ENCODE measurements at places on chromosomes 7 and 10.
A peak's percentile ranks its signal among the peaks of the same experiment; 100 is the strongest.

- DNase-seq: no peak
These were observed 414.7 kb upstream of the NRP1 start for GRCh38 chr10:33749067-33749735.

DNA sequence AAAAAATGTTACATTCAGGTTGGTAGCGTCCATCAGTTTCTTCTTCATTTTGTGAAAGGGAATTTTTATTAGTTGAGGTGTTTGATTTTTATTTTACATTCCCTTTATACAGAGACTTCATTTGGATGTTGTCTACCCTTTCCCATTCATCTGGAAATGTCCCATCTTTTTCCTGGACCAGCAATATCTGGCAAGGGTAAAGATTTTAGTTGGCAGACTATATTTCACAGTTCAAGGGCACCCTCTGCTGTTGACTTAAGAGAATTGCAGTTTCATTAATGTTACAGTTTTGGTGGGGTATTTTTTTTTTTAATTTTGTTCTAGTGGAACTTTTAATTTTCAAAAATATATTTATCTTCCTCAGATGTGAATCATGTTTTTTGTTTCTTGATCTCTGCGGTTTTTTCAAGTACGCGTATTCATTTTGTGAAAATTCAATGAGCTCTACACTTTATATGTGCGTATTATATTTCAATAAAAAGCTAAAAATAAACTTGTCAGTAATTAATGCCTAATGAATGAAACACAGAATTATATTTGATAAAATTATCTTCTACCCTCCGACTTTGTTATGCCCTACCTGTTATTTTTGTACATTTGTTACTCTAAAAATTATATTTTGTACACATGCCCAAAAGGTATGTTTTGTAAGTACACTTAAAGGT, 97.9 kb upstream of the KLF14 start:
- DNase-seq: peak; percentile 2

DNA sequence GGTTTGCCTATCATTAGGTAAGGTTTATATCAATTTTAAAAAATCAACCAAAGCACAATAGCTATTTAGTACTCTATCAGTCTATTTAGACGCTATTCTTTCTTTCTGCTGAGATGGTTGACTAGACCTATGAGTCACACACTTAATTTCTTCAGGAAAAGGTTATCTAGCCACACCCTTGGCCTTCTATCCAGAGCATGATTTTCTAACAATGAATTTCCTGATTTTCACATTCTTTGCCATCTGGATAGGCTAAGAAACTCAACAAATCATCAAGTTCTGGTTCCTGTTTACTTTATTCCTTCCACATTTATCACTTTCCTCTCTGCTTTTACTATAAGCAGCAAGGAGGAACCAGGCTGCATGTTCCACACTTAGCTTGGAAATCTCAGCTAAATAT, 8.1 kb downstream of the PRPS1L1 start:
- no peak for DNase-seq

DNA sequence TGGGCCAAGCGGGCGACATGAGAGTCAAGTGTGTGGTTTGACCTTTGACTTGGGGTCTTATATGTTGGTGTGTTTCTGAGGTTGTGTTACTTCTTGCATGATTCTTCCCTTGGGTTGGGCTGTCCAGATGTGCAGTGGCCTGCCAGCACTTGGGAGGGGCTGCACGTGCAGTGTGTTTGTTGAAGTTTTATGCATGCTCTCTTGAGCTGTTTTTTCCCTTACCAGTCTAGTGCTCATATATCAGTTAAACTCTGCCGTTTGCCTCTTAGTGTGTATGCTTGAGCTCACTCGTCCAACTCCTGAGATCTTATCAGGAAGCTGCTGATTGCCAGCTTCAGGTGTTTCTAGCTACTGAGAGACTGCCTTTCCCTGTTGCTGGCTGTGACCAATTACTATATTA, 23.1 kb downstream of the SP4 start:
- DNase-seq: no peak

DNA sequence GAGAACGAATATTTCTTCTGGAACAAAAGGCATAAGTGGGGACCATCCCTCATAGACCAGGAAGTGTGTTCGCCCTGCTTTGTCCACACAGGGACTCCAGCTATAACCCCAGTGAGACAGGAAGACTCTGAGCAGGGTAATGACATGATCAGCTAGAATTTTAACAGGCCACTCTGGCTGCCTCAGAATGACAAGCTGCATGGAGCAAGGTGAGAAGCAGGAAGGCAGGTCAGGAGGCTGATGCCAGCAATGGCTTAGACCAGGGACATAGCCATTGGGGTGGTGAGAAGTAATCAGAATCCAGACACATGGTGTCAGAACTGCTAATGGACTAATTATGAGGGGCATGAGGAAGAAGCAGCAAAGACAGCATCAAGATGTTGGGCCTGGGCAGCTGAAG, 264.6 kb downstream of the GRID1 start:
- no peak for DNase-seq

DNA sequence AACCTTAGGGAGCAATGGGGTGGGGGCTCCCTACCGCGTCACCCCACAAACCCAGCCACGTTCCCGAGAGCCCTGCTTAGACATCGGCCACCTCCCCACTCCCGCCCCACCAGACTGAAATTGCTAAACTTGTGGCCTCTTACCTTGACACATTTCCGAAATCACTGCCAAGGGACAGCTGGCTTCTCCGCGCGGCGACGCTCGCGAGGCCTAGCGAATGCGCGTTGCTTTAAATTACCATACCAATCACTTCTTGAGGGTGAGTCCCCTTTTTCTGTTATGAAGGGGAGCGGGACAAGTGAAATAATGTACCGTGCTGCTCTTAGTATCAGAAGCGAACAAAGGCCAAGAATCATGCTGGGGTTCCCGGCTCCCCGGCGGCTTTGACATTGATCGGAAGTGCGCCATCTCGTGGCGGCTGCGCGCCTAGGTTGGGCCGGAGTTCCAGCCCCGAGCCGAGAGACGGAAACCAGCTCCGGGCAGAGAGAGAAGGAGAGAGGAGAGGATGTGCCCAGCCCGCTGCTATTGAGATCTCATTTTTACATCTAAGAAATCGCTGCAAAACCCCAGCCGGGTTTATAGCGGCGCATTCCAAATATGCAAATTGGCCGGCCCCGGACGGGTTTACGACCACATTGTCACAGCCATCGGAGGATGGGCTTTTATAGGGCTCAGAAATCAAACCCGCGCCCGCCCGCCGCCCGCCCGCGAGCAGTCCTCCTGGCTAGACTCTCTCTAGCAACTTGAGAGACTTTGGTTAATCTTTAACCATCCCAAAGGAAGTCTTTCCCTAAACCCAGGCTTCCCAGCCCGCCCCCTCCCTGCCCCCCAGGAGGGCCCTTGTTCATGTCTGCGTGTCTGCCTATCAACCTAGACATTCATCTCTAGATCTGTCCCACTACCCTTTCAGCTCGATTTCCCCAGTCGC, 5.3 kb downstream of the HOXA11 start:
- DNase-seq: no peak

GRCh38 chr7:149621776-149622175, 124.2 kb upstream of the ZNF746 start:
- DNase-seq: no peak

- DNase-seq: no peak
These were observed 67.0 kb downstream of the MAP3K8 start for GRCh38 chr10:30500963-30501504.

GRCh38 chr7:6106140-6106904, 75.1 kb downstream of the ANKRD61 start:
- DNase-seq: no peak

- DNase-seq: no peak
These were observed 255.4 kb downstream of the TYW1 start for GRCh38 chr7:67251986-67252558.

DNA sequence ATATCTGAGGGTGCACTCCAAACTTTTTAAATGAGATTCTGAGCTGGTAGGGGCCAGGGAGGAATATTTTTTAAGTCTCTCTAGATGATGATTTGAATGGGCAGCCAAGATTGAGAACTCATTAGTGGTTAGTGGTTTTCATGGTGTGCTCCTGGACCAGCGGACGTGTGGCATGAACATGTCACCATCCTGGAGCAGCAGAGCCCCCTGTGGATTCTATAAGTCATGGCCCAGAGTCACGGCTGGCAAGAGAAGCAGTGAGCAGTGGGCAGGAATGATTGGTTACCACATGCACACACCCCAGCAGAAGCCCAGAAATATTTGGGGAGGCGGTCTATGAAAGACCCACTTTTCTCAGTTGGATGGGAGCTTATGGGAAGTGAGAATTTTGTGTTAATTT, 21.2 kb upstream of the UCN3 start:
- no peak for DNase-seq

GRCh38 chr10:50990568-50991455, 83.5 kb upstream of the PRKG1 start:
- no peak for DNase-seq

DNA sequence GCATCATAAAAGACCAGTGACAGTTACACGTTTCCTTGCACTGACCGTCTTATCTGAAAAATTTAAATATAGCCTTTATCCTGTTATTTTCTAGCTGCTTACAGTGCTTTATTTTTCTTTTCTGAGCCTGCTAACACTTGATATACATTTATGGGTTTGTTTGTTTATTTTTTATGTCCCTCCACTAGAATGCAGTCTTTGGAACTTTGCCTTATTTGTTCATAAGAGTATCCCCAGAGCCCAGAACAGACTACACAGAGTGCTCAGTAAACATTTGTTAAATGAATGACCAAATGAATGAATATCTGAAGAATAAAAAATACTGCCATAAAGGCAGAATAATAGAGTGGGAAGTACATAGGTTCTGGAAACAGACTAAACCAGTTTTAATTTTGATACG, 202.3 kb upstream of the LRRN3 start:
- DNase-seq: no peak
